NCI-H526 treated with DMSO at 0.1 percent for 48 hours (cell line): ENCODE measurements at places on chromosomes 2 and 18.

DNA sequence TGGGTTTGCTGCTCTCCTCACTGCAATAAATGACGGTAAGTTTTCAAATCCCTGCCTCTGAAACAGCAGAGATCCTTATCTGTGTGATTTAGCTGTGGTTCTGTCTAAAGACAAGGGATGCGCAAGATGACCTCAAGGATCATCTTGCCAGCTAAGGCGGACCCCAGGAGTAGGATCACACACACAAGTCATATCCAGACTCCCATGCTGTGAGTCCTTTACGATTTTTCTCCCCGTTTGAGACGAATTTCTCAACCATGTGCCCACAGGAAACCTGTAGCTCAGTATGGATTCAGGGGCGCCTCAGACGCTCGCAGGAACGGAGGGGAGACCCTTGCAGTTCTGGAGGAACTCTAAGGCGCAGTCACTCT, 11.1 kb upstream of the DCTN1 start:
- DNase-seq: no peak

GRCh38 chr2:142435847-142436246, 305.0 kb upstream of the LRP1B start:
- DNase-seq: no peak

DNA sequence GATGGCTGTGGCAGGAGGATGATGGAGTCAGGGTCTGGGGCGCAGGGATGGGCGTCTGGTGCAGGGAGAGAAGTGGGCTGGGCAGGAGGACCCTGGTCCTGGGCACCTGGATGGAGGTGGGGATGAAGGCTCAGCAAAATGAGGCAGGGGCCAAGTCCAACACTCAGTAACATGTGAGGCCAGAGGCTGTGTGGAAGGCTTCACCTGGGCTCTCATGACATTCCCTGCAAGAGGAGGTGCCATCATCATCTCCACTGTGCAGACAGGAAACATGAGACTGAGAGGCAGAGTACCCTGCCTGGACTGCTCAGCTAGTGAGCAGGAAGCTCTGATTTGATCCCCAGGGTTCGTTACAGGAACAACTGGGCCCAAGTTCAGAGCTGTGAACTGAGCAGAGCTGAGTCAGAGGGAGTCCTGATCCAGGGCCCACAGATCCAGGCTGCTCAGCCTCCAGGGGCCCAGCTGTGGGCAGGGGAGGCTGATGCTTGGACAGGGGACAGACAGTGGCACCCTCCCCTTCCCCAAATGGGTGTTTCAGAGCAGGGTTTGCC, 36.9 kb downstream of the HJURP start:
- no peak for DNase-seq

GRCh38 chr18:47333926-47334635, 82.6 kb upstream of the SKOR2 start:
- no peak for DNase-seq

DNA sequence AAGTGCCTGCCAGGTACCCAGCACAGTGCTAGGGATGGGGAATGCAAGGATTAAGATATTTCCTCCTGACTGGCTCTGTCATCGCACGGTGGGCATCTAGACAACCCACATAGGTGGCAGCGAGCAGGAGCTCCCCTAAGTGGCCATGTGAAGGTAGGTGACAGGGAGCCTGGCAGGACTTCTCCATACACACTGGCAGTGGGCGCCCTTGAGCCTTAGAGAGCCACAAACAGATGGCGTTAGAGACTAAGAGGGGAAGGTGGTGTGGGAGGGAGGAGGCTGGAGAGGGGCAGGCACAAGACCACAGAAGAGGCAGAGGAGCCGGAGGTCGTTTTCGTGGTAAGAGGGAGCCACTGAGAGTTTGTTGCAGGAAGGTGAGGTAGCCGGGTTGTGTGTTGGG, 15.2 kb downstream of the PRELID3A start:
- DNase-seq: no peak

- DNase-seq: no peak
Observed at GRCh38 chr2:80136338-80136737, 168.2 kb downstream of the LRRTM1 start.

DNA sequence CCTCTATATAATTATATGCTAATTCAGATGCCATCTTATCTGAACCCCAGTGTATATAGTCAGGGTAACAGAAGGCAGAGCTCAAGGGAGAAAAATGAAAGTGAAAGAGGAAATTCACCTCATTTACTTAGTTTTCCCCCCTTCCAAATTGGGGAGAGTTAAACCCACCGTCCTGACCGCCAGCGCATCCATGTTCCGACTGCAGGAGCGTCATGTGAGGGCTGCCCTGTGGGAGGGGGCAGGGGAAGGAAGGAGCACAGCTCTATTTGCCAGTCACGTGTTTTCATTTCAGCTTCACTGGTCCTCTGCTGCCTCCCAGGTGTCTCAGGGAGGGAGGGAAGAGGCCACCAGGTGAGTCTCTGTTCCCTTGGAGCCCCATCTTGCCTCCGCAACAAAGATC, 13.2 kb downstream of the CNNM4 start:
- DNase-seq: peak; percentile 26

- no peak for DNase-seq
Observed at GRCh38 chr2:233458826-233459225, 104.5 kb downstream of the DGKD start.

- DNase-seq: no peak
Observed at GRCh38 chr2:70708376-70709199, 59.4 kb downstream of the ADD2 start.

DNA sequence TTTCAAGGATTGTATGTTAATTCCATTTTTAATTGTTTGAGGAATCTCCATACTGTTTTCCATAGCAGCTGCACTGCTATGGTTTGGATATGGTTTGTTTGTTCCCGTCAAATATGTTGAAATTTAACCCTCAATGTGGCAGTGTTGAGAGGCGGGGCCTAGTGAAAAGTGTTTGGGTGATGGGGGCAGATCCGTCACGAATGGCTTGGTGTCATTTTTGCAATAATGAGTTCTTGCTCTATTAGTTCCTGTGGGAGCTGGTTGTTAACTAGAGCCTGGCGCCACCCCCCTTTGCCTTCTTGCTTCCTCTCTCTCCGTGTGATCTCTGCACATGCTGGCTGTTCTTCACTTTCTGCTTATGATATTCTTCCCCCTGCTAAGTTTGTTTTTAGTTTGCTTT, 71.4 kb upstream of the LDLRAD4 start:
- DNase-seq: peak; percentile 4

DNA sequence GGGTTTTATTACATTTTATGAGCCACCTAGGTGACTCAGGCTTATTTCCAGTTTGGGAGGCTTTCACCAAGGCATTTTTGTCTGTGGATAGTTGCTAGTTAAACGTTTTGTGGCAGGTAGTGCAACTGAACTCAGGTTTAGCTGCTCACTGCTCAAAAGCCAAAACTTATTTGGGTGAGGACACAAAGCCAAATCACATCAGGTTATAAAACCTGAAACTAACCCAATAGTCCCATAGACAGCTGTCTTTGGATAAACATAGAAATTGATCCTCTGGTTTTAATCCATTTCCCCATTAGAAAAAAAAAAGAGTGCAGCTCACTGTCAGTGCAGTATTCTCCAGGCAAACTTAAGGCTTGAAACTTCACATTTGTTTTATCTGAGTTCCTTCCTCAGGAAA, 362.6 kb upstream of the TFPI start:
- no peak for DNase-seq

GRCh38 chr2:74735564-74735963, 81.5 kb downstream of the SEMA4F start:
- DNase-seq: no peak

DNA sequence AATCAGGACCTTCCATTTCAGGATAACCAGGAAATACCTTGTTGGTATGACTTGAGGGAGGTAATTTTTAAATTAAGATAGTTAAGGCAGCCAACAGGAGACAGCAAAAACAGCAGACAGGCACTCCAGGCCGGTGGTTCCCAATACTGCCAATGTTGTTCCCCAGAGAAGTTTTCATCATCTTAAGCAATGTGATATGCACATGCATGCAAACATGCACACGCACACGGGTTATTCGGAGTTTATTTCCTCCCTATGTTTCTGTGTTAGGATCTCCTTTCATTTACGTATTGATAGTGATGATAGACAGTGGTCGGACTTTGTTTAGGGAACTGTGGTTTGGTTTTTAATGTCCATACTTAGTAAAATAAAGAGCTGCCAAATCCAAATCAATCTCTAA, 55.3 kb downstream of the STEAP3 start:
- DNase-seq: no peak

- DNase-seq: no peak
Observed at GRCh38 chr2:209613649-209614305, 157.9 kb upstream of the UNC80 start.

- peak; percentile 1 for DNase-seq
Observed at GRCh38 chr2:20728114-20728758, 61.3 kb downstream of the GDF7 start.

DNA sequence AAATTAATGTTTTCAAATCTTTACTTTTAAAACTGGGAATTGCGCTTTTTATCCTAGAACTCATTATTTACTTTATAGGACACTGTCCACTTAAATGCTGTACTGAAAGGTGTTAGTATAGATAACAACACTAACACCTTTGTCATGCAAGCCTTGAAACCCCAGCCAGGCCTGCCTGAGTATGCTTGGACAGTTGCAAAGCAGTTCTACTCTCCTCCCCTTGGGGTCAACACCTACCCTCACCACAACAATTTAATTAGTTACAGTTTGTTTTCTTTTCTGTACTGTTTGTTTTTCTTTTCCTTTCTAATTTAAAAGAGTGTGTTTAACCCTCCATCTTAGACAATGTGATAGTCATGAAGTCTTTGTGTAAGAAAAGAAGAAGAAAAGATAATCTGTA, 18.9 kb upstream of the FAM98A start:
- no peak for DNase-seq

- DNase-seq: no peak
Observed at GRCh38 chr18:55376387-55376786, 211.6 kb downstream of the TCF4 start.

DNA sequence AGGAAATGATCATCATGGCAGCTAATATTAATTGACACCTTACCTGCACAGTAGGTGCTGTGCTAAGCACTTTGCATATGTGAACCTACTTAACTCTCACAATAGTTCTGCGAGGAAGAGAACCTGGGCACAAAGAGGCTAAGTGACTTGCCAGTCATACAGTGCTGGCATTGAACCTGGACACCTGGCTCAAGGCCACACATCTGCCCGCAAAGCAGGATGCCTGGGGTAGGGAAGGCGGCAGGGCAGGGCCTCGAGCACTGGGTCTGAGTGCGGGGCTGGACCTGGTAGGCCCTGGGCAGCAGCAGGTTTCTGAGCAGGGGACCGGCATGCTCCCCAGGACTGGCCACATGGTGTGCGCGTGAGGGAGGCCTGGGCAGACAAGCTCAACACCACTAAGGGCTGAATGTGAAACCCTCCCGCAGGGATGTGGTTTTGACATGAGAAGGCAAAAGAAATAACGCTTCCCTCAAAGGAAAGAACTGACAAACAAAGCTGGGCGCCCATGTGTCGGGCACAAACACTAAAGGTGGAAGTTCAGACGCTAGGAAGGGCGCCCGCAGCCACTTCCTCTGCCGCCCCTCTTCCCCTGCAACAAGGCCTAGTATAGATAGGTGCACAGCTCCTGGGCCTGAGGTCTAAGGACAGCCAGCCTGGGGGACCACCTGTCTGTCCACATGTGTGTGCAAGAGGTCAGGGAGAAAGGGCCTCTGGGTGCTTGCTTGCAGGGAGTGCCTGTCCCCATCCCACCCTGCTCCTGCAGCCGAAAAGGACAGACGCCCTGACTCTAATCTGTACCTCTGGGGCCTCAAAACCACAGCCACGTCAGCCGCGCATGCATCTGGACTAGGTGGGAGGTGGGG, 92.5 kb downstream of the ZFP36L2 start:
- DNase-seq: no peak

GRCh38 chr2:214244847-214245246, 166.0 kb upstream of the VWC2L start:
- no peak for DNase-seq

DNA sequence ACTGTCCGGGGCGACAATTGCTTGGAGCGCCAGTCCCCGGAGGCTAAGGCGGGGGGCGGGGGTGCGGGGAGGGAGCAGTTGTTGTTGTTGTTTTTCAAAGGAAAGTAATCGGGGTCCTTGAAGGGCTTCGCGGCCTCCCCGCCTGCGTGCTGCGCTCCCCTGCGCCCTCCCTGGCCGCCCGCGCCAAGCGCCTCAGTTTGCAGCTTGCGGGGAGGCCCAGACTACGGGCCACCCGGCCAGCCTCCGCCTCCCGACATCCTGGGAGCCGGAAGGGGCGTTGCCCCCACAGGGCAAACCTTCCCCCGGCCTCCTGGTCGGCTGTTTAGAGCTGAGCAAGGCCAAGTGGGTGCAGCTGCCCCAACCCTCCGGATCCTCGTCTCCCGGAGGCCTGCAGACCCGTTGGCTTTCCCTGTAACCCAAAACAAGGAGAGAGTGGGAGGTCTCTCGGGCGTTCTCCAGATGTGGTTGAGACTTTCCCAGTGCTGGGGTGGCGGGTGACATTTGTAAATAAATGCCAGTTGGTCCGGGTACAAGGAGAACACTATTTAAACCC, 3.7 kb upstream of the SIX3 start:
- DNase-seq: no peak

- DNase-seq: no peak
Observed at GRCh38 chr2:163640542-163641193, 95.1 kb downstream of the FIGN start.

DNA sequence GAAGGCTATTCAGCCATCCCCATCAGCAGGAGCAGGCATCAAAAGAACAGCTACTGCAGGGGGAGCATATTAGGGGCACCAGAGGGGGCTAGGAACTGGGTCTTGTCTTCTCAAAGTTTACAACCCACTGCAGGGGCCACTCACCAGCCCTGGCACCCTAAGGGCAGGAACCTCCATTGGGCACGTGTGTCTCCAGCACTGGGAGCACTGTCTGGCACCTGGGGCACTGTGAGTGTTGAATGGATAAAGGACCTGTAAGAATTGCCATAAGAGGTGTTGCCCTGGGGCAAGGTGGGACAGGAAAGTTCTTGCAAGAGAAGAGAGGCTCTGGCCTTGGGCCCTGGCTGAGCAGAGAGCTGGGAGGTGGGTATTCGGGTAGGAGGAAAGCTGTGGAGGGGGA, 1.4 kb upstream of the STEAP3 start:
- no peak for DNase-seq

DNA sequence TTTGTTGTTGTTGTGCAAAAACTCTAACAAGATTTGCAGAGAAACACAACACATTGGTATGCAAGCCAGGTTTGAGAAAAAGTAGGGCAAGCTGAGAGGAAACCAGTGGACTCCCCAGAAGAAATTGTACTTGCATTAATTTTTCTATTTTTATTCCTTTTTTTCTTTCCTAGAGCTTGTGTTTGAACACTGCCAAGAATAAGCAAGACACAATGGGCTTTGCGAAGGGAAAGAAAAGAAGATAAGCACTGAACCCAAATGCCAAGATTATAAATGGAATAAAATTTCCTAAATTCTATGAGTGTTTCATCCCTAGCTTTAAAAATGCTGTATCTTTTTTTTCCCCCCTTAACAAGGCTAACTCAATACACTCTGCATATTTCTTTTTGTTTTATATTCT, 17.0 kb upstream of the CYTIP start:
- no peak for DNase-seq

GRCh38 chr2:86807468-86808275, 17.0 kb upstream of the CD8A start:
- peak; percentile 76 for DNase-seq

DNA sequence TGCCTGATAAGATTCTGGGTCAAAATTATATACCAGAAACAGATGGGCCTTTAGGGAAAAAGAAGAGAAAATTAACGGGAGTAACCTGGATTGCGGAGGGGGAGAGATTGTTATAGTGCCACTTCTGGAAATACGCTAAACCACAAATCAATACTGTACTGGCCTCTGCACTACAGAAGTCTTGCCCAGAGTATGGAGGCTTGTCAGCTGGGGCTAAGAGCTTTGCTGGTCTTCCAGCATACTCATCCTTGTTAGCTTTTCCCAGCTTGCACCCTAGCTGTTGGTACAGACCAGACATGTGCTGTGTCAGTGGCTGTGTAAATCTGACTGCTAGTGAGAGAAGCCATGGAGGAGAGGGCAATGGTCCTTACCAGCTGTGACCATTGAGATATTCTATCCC, 8.9 kb downstream of the AGBL5 start:
- DNase-seq: no peak
